ENCODE measurements at places on chromosomes 11 and 22. TPM values are rescaled to one million over a fixed set of nuclear protein-coding genes. Genes with fewer than 3 reads are reported as not detected.

OR4A16 gene
- not detected for total RNA-seq

DLG2 gene
- 0.20 TPM for total RNA-seq

PIH1D2 gene
- total RNA-seq = 0.64 TPM

ZP1 gene
- total RNA-seq = not detected

EFEMP2 gene
- total RNA-seq = 29.5 TPM

PHLDA2 gene
- total RNA-seq = 51.2 TPM

BRSK2 gene
- not detected for total RNA-seq

ADAMTS15 gene
- 0.05 TPM for total RNA-seq

ASRGL1 gene
- total RNA-seq = 40.0 TPM

SPDYC gene
- not detected for total RNA-seq

DDTL gene
- 0.60 TPM for total RNA-seq

CBLIF gene
- not detected for total RNA-seq

MEI1 gene
- 2.2 TPM for total RNA-seq

OR8J3 gene
- total RNA-seq = not detected

IFITM5 gene
- total RNA-seq = not detected

FGF3 gene
- total RNA-seq = not detected

SERPIND1 gene
- 7.6 TPM for total RNA-seq
